GM03348 (cell line): ENCODE measurements at places on chromosomes 3 and 15.

- DNase-seq = no peak
Observed at GRCh38 chr3:152488449-152488848, 219.7 kb downstream of the MBNL1 start.

DNA sequence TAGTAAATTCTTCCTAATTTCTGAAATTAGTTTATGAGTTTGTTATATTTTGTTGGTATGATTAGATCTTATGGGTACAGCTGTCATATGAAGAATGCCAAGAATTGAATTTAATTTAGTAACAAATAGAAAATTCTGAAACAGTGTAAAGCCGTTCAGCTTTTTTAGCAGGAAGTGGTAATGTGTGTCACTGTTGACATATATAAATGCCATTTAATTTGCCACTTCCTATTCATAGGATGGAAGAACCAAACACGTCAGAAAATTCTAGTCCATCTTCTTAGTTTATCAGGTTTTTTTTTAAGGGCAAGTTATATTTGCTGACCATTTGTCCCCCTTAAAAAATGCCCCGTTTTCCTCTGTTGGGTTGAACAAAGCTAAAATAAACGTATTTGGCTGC lies 43.0 kb downstream of the RAB8B start:
- no peak for DNase-seq

DNA sequence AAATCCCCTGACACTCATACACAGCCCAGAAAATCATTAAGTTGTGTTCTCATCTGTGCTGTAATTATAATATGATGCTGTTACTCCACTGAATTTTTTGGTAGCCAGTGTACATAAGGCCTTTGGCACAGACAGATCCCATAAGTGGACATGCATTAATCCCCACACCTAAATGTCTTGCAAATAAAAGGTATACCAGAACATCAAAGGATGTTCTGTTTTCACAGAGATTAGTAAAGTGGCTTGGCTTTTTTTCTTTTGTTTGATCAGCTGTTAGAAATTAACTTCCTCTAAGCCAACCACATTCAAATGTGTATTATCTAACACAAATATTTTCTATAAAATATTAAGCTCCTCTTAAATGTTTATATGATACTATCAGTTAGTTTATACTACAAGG lies 2.7 kb downstream of the SST start:
- DNase-seq = no peak

DNA sequence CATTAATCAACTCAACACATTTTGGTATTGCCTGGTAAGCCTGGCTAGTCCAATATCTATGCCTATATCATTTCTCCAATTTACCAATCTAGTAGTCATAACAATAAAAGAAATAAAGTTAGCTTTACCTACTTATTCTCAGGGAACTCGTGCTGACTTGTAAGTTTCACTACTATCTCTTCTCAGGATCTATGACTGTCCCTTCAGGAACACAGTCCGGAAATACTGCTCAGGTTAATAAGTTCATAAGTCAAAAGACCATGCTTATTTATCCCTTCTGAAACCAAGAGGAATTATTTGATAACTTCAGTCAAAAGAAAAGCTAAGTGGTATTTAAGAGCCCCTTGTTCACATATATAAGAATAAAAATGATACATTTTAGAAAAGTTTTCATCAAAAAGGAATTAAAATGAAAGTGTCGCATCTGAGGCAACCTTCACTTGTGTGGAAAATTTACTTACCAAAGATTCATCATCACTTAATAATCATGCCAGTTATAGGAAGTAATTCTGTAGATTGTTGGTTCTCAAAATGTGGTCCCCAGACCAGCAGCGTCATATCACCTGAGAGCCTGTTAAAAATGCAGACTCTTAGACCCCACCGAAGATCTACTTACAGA lies 15.5 kb upstream of the THRB start:
- no peak for DNase-seq

- DNase-seq = peak; percentile 27
Observed at GRCh38 chr3:100796556-100796955, 87.3 kb downstream of the TFG start.

- DNase-seq = no peak
Observed at GRCh38 chr15:73515527-73515926, 72.6 kb downstream of the REC114 start.

GRCh38 chr15:81265944-81266775 lies 57.8 kb downstream of the STARD5 start:
- DNase-seq = peak; percentile 87

- DNase-seq = no peak
Observed at GRCh38 chr3:50078091-50078490, 10.6 kb upstream of the RBM5 start.

GRCh38 chr3:150599611-150600297 lies 3.4 kb upstream of the SELENOT start:
- DNase-seq = peak; percentile 13

GRCh38 chr3:126389112-126389793 lies 5.5 kb upstream of the CFAP100 start:
- peak; percentile 95 for DNase-seq

DNA sequence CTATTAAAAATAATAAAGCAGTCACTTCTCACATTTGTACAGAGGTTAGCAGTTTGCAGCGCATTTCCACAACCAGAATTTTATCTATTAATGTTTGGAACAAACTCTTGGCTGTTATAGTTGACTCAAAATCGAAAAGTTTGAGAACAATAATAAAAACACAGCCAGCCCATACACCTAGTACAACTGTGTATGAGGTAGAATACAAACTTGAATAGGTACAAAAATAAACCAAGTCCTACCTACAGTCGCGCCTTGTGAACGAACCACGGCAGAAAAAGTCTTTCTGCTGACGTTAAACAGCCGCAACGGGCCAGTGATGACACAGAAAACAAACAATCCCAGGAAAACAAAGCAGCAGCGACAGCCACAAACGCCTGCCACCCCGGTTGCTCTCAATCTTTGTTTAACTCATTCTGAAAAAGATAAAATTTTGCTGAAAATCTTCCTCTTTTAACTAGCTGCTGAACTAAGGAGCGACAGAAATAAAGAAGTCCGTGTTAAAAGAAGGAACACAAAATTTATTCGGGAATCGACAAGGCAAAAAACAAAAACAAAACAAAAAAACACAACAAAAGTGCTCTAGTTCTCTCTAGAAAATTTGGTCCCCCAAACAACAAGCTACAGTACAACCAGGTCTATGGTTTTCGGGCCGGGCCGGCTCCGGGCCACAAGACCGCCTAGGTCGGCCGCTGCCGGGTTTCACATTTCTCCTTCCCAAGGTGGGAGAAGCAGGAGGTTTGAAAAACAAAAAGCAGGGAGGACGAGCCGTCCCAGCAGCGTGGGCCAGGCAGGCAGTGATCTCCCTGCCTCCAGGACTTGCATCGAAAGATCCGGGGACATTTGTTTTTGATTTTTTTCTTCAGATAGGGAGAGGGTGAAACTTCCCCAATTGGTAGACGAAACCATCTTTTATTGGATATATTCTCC lies 2.9 kb downstream of the FOXL2 start:
- DNase-seq = no peak

GRCh38 chr15:39344662-39345141 lies 236.2 kb upstream of the THBS1 start:
- no peak for DNase-seq

DNA sequence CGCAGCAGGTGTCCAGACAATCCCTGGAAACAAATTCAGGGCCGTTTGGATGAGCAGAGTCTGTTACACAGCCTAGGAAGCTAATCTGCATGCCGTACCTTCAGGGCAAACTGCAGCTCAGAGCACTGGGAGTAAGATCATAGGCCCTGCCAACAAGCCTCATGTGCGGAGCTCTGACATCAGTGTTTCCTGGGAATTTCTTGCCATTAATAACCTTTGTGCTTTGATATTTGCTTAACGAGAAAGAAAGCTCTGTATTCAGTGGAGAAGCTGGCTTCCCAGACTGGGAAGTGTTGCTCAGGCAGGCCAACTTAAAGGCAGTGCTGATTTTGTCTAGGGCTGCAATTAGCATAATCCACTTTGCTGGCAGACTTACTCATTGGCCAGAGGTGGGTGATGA lies 116.1 kb upstream of the KLHL25 start:
- no peak for DNase-seq

- peak; percentile 63 for DNase-seq
Observed at GRCh38 chr15:55289011-55289745, 435 bp downstream of the RAB27A start.

- DNase-seq = peak; percentile 71
Observed at GRCh38 chr15:32870240-32871033, 152.6 kb downstream of the GREM1 start.

DNA sequence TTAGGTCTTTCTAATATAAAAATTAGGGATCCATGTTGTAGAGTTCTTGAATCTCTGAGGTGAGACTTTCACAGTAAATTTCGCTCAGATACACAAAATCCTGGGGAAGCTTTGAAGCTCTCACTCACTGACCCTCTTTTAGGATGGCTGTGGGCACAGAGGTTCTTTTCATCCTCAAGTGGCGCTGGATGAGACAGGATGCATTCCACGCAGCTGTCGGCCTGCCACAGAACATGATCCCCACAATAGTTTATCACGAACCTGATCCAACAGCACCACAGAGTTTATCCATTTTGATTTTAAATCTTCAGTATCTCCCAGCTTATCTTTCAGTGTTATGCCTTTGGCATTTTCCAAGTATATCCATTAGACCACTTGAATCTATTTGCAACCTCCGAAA lies 91.9 kb downstream of the WDR76 start:
- DNase-seq = no peak

DNA sequence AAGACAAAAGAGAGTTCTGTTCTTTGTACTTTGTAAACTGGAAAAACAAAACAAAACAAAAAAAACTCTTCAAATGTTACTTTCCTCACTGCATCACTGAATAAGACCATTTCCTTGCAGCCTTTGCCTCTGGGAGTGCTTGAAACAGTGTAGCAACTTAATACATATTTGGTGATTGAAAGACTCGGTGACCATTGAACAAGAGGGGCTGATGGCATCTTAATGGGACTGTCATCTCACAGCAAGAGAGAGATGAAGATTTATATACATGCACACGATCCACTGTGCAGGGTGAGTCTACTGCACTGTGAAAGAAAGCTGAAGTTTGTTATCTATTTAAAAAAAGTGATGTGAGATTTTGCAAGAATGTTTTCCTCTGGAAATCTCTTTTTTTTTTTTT lies 111.9 kb upstream of the KLHL25 start:
- no peak for DNase-seq

GRCh38 chr3:159832024-159832423 lies 156.6 kb upstream of the IL12A start:
- no peak for DNase-seq

- no peak for DNase-seq
Observed at GRCh38 chr3:133782454-133782853, 23.2 kb upstream of the SRPRB start.

DNA sequence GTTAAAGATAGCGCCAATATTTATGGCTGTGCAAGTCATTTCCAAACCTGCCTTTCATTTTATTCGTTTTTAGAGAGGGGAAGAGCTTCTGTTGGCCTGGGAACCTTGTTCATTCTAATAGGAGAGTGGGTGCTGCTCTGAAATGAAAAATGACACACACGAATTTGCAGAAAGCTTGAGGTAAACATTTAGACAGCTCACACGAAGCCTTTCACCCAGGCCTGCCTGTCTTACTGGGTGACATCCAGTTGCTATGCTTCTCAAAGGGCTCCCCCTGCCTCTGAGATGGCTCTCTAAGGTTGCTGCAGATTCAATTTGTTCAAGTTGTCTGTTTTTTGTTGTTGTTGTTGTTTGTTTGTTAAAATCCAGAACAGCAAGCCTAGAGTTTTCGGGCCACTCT lies 18.2 kb downstream of the PEX5L start:
- no peak for DNase-seq

DNA sequence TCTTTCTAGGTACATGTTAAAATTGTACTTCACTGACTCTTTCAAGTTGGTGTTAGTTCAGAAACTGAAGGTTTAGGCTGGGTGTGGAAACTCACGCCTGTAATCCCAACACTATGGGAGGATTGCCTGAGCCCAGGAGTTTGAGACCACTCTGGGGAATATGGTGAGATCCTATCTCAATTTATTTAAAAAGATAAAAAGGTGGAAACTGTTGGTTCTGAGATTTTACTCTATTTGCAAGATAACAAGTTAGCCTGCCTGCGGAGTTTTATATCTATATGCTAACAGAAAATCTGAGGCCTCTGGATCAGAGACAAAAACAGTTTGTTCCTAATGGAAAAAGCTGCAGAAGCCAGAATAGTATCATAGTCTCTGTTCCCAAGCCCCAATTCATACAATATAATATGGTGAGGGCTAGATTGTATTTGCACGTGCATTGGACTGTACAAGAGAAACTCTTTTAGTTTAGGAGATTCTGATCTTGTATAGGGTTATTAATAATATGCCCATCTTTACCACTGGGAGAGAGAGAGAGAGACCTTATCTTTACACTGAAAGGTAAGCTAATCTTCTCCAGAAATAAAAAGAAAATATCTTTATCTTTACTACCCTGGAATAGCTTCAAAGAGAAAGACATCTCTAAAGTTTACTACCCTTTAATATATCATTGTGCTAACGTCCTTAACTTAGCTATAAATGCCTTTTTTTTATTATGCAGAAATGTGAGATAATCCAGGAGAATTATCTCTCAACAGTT lies 1267.6 kb downstream of the OTOL1 start:
- no peak for DNase-seq

- no peak for DNase-seq
Observed at GRCh38 chr15:68990231-68990991, 24.1 kb upstream of the NOX5 start.

GRCh38 chr3:11247362-11247761 lies 24.8 kb upstream of the ATG7 start:
- no peak for DNase-seq

DNA sequence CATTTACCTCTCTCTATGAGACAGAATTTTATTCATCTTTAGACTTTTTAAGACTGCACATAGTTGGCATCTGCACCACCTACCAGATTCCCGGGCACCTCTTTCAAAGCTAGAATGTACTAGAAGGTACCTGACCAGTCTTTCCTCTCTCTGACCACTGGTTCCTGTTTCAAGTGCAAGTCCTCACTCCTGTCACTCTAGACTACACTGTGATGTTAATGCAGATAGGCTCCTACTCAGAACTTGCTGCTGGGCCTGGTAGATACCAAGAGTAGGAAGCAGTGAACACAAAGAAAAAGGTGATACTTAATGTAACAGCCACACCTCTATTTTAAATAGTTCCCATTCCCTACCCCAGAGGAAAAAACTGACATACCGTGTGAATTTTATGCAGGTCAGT lies 8.1 kb upstream of the TCAIM start:
- DNase-seq = no peak

GRCh38 chr3:185708392-185708791 lies 116.5 kb downstream of the IGF2BP2 start:
- no peak for DNase-seq

GRCh38 chr3:59101231-59101736 lies 51.5 kb upstream of the CFAP20DC start:
- no peak for DNase-seq

- DNase-seq = no peak
Observed at GRCh38 chr3:135149707-135150681, 354.9 kb downstream of the EPHB1 start.
